WTC11 (cell line): ENCODE measurements at places on chromosomes 6 and 20.
A peak's percentile ranks its signal among the peaks of the same experiment; 100 is the strongest.

- no peak for DNase-seq
Measured at GRCh38 chr6:112343390-112343789, 3.7 kb upstream of the RFPL4B start.

DNA sequence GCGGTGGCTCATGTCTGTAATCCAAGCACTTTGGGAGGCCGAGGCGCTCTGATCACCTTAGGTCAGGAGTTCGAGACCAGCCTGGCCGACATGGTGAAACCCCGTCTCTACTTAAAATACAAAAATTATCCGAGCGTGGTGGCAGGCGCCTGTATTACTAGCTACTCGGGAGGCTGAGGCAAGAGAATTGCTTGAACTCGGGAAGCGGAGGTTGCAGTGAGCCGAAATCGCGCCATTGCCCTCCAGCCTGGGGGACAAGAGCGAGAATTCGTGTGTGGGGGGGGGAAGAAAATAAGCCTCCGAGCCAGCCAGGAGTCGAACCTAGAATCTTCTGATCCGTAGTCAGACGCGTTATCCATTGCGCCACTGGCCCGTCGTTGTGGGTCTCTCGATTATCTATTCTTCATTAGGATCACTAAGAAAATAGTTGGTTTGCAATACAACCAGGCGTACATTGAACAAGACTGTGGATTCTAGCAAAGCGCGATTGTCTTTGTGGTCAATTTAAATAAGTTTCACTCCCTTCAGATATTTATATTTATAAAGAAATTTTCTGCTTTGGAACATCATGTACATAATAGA is 33.9 kb upstream of the PRSS16 start:
- DNase-seq, result peak; percentile 65

DNA sequence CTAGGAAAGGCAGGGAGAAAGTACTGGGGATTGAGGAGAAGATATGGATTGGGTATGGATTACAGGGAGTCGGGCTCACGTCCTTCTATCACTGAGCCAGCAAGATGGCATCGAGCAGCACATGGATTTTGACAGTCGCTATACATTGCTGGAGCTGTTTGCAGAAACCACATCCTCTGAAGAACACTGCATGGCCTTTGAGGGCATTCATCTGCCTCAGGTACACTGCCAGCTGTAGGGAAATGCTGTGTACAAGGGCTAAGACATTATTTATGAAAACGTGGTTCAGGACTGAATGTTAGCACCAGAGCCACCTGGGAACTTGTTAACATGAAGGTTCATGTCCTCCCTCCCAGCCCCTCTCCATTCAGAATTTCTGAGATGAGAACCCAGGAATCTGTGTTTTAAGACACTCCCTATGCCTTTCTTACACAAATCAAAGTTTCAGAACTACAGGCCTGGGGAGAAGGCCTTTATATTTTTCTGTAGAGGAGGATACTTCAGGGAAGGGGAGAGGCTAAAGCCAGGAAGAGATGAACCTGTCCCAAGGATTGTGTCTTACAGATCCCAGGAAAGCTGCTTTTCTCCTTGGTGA is 3.5 kb downstream of the CUL9 start:
- DNase-seq, result no peak

DNA sequence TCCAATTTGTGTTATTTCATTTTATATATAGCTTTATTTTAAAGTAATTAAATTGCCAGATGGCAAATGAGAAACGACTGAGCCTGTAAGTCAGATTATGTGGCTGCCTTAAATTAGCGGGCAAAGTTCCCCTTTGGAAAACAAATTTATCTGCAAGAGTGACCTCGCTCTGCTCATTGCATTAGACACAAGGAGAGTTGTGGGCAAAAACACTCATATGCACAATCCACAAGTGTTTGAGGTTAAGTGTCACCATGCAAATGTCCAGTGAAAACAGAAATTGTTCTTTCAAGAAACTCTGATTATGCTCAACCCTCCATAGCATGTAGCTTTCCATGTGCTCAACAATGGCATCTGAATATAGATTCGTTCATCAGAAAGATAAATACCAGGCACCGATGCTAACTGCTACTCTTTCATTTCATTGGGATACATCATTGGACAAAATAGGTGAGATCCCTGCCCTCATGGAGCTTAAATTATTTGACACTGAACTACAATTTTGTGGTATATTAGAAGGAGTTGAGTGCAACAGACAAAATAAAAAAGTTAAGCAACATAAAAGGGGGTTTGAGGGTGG is 1.7 kb upstream of the NHSL1 start:
- no peak for DNase-seq

GRCh38 chr6:25007269-25007699 is 71.5 kb upstream of the RIPOR2 start:
- no peak for DNase-seq

DNA sequence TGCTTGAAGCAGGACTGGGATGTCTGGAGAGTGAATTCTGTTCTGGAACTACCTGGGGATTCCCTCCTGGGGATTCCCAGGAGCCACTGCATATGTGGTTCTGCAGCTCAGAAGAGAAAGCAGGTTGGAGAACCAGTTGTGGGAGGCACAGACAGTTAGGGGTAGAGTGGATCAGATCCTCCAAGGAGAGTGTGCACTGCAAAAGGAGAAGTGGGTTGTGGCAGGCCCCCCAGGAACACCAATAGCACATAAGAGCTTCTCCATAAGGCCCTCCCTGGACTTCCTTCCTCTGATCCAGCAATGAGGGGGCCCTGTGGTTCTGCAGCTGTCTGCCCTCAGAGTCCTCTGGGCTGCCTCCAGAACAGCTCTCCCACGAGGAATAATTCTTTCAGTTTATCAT is 369.2 kb upstream of the CNR1 start:
- no peak for DNase-seq

DNA sequence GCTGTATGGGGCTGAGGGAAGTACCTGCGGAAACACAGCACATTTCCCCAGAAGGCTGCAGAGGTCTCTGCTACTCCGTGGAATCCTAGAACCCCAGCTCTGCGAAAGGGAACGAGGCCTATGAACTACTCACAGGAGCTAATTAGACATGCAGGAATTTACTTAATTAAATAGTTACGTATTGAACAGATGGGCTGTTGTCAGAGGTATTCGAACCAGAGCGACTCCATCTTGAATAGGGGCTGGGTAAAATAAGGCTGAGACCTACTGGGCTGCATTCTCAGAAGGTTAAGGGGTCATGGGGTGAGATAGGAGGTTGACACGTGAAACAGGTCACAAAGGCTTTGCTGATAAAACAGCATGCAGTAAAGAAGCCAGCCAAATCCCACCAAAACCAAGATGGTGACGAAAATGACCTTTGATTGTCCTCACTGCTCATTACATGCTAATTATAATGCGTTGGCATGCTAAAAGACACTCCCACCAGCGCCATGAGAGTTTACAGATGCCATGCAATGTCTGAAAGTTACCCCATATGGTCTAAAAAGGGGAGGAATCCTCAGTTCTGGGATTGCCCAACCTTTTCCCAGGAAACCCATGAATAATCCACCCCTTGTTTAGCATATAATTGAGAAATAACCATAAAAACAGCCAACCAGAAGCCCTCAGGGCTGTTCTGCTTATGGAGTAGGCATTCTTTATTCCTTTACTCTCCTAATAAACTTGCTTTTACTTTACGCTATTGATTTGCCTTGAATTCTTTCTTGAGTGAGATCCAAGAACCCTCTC is 14.7 kb upstream of the SSTR4 start:
- DNase-seq, result no peak

DNA sequence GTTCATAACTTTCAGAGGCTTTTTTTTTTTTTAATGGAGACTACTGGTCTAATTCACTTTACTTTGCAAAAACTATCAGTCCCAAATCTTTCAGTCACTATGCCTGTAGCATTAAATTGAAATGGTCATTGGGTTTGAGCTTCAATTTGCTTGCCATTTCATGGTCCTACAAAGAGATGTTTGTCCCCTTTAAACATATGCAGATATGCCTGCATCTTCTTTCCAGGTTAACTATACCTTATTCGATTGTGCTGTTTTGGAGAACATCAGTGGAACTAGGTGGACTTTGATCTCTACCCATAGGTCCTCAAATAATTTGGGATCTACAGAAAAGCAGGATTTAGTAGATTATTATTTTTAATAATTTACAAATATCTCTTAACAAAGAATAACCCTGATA is 4.6 kb downstream of the POU3F2 start:
- DNase-seq, result no peak

DNA sequence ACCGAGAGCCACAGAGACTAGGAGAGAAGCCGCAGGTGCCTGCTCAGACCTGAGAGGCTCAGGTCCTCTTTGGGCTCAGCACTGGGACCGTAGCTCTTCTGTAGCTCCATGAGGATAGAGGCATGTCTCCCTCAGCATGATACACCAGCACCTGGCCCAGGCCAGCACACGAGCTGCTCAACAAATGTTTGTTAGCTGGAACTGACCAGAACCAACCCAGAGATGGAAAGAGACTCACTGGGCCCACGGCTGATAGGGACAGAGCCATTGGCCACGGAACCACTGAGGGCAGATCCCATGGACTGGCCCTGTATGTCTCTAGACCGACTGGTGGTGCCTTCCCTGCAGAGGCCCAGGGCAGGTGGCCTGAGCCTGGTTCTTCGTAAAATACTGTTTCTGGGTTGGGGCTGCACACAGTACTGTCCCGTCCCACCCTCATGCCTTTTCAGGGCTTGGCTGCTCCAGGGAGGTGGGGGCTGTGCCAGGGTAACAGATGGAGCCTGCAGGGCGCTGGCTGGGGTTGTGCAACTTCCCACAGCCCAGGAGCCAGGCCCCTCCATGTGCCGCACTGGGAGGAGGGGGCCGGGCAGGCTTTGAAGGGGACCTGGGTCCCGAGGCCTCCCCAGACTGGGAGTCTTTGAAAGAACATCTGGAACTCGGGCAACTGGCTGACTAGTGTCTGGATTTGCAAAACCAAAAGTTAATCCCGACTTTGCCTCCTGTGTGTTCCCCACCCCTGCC is 5.2 kb downstream of the C20orf204 start:
- no peak for DNase-seq

GRCh38 chr6:4975506-4975905 is 28.3 kb downstream of the RPP40 start:
- DNase-seq, result no peak

DNA sequence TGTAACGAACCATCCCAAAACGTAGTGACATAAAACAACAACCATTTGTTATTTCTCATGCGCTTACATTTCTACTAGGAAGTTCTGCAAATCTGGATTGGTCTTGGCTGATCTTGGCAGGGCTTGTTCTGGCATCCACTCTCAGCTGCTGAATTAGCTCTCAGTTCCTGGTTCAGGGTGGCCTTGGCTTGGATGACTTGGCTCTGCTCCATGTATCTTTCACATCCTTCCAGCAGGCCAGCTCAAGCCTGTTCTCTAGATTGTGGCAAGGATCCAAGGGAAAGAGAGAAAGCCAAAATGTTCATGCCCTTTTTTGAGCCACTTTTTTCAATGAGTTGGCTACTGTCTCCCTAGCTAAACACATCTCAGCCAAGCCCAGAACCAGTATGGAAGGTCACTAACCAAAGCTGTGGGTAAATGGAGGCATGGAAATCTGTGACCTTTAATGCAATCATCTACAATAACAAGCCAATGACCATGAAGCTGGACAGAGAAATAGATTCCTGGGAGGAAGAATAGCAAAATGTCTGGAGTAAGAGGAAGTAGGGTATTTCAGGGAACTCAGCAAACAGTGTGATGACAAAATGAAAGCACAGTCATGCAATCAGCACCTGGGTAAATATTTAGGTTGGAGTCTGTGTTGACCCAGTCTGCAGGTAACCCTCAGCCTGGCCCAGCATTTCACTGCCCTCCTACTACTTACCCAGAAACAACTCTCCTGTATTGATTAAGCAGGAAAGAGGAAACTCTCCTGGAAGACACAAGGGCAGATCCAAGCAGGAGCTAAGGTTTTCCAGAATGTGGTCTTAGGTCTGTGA is 32.7 kb upstream of the SNAP25 start:
- DNase-seq, result no peak

GRCh38 chr6:15985379-15985959 is 143.4 kb upstream of the MYLIP start:
- DNase-seq, result no peak

DNA sequence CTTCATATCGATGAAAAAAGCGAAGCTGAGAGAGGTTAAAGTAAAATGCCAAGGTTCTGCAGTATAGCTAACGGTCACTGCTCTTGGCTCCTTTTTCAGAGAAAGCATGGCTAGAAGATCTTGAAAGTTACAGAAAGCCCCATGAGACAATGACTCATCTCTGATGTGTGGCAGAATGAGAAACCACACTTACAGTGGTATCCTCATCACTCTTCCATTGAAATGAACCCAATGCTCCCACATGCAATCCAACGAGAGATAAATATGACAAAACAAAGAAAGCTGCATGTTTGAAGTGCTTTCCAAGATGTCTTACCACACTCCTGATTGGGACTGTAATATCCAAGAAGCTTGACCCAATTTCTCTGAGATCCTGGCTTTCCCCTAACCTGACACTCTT is 694.9 kb downstream of the PRKN start:
- no peak for DNase-seq

DNA sequence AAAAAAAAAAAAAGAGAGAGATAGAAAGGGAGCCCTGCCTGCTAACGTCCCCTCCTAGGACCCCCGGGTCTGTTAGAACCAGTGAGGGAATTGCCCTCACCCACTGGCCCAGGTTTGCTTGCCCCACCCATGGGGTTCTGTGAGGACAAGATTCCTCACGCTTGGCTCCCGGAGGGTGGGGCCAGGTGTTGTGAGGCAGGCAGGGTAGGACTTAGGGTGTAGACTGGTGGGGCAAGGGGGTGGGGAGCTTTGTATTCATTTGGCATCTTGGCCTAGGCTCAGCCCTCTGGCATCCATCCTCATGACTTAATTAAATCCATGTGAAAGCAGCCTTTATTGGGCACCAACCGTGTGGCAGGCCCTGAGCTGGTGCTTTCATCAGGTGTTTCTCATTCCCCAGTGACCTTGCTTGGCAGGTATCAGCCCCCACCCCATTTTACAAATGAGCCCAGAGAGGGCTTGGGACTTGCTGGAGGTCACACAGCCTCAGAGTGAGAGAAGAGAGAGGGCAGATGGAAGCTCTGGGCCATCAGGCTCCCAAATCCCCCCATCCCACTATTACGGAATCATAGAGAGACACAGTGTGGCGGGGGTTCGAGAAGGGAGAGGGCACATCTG is 19.0 kb downstream of the RAB44 start:
- no peak for DNase-seq

DNA sequence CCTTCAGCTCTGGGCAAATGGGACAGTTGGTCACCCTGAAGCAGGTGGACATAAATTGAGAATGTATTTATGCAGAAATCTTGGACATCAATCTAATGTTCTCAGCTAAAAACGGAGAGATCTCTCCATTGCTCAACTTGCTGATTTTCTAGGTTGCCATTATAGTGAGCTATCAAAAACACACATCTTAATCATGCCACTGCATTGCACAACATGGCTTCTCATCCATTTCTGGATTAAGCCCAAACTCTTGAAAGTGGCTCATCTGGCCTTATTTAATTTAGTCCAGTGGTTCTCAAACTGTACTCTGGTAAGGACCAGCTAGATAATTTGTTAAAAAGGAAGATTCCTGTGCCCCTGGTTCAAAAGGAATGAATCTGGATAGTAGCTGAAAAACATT is 324.9 kb upstream of the CITED2 start:
- DNase-seq, result no peak

GRCh38 chr6:37779902-37780628 is 39.5 kb upstream of the ZFAND3 start:
- DNase-seq, result no peak

GRCh38 chr6:168078943-168079405 is at the start of gene FRMD1:
FRMD1 (minus strand) TSS chr6:168079212; CDS start chr6:168079094, 118 bp downstream.
- no peak for DNase-seq

- no peak for DNase-seq
Measured at GRCh38 chr6:96613291-96613999, 50.5 kb downstream of the FHL5 start.

GRCh38 chr6:141484711-141485110 is 648.0 kb upstream of the GJE1 start:
- no peak for DNase-seq
